ENCODE measurements at places on chromosomes 3 and 15.
A peak's percentile ranks its signal among the peaks of the same experiment; 100 is the strongest.

DNA sequence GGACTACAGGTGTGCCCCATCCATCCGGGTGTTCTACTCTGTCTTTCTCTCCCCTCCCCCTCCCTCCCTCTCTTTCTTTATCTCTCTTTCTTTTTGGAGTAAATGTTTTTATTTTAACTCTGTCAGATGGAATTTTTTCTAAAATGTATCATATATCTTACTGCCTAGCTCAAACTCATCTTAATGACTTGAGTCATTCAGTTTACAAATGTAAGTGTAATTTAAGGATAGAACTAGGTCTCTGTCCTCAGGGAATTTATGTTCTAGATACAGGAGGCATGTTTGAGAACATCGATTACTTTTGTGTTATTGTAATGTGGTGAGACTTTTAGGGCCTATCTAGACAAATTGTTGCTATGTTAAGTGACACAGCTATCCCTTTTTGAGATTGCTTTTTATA is 3.5 kb downstream of the TBC1D23 start:
- no peak for DNase-seq

DNA sequence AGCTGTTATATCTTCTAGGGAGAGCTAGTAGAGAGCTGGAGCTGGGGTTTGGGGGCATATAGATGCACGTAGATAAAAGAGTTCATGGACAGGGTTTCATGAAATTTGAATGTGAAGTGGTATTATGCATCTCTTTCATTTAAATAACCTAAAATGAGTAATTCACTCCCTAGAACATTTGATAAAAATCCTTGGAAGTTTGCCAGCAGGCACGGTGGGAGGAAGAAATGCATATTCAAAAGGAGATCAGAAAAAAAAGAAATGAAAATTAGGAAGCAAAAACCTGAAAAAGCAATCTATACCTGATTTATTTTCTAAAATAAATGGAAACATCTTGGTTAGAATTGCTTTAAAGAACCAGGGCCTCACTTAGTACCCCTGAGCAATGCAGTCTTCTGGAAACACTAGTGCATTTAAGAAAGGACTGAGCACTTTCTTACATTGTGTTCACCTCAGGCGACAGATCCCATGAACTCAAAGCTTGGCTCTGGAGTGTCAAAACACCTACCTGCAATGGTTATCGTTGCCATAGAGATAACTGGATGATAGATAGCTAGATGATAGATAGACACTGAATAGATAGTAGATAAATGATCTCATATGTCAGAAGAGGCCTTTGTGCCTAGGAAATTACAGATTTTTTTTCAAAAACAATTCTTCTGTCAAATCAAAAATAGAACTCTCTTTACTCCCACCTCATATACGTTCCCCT is 458.6 kb upstream of the THRB start:
- DNase-seq: no peak

DNA sequence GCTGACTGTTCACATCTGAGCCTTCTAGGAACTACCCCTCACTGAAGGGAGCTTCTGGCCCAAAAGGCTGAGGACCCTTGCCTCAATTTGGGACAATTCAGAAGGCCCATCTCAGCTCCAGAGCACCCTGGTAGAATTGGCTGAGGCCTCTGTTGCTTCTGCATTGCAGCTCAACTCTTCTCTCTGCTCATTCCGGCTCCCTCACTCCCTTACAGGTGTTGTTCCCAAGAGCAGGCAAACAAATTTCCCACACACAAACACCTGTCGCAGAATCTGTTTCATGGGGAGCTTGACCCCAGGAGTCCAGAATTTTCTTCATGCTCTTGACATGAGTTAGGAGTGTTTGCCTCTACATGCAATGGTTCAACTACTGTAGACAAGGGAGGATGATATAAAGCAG is 78.7 kb downstream of the CRYGS start:
- DNase-seq: no peak

- no peak for DNase-seq
Observed at GRCh38 chr3:72413228-72413627, 435.0 kb downstream of the SHQ1 start.

- peak; percentile 91 for DNase-seq
Observed at GRCh38 chr3:123870033-123870432, 14.1 kb downstream of the MYLK start.

- peak; percentile 72 for DNase-seq
Observed at GRCh38 chr3:156483961-156484787, 70.7 kb downstream of the SSR3 start.

- DNase-seq: no peak
Observed at GRCh38 chr3:141087778-141088130, 36.6 kb downstream of the SPSB4 start.

- DNase-seq: no peak
Observed at GRCh38 chr15:30889196-30889595, 14.5 kb upstream of the FAN1 start.

DNA sequence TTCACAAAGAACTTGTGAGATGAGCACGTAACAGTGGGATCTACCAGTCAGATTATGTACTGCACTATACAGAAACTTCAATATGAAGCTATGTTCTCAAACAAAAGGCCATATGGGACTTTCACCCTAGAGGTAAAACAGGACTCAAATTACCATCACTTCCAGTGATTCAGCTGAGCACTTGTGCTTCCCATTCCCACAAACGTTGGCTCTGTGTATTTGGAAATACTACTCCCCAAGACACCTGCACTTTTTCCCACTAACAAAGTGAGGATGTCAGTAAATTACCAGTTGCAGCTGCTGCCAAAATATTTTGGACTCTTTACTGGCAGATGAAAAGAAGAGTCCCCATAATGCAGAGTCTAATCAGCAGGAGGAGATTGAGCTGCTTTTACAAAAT is 1570.1 kb downstream of the SI start:
- DNase-seq: no peak

DNA sequence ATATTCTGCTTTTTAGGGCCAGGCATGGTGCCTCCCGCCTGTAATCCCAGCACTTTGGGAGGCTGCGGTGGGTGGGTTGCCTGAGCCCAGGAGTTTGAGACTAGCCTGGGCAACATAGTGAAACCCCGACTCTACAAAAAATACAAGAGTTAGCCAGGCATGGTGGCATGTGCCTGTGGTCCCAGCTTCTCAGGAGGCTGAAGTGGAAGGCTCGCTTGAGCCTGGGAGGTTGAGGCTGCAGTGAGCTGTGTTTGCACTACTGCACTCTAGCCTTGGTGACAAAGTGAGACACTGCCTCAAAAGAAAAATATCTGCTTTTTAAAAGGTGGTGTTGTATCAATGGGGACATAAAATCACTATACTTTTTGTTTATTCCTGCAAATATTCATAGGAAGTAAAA is 112.8 kb downstream of the C3orf38 start:
- DNase-seq: no peak

GRCh38 chr3:114558271-114558670 is 264.4 kb downstream of the TIGIT start:
- peak; percentile 68 for DNase-seq

DNA sequence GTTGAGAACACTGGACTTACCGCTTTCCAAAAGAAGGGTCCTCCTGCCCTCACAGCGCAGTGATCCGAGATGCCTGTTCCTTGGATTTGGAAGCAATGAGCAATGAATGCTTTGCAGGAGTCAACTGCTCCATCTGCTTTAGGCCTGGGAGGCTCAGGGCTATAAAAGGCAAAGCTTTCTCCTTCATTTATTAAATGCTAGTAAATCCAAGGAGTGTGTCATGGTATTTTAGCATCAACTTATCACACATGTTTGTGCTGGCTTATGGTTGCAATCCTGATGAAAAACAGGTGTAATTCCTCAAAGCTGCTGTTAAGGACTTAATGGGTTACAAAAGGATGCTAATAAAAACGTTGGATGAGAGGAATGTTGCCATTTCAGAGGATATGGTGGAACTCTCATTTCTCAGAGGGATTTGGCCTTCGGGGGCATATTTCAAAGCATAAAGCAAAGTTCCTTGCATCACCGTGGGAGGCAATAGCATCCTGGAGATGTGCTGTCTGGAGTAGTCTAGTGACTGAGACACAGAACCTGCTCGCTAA is 158.5 kb upstream of the TPM1 start:
- DNase-seq: no peak

DNA sequence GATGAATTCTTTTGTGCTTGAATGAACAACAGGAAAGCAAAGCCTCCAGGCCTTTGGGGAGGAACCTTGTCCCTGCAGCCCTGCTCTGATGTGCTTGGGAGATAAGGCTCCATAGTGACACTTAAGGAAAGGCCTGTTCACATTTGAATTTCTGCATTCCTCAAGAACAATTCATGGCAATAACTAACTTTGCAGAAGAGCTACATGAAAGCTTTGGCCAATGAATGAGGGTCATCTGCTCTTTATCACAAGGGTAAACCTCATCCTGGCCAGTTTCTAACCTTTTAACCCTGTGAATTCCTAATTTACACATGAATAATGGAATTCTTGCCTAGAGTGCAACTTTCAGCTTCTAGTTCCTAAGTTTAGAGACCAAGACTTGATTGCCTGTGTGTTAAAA is 5.6 kb downstream of the PRTG start:
- peak; percentile 57 for DNase-seq

GRCh38 chr3:59386165-59386564 is 336.3 kb upstream of the CFAP20DC start:
- peak; percentile 56 for DNase-seq

- no peak for DNase-seq
Observed at GRCh38 chr15:74783072-74783807, 1.4 kb downstream of the CSK start.

Data from renal cortical epithelial cell (primary cell).